Mesothelial cell of epicardium (in vitro differentiated cells): ENCODE measurements at places on chromosomes 16 and 17.

- DNase-seq = peak; percentile 84
These were observed 26.4 kb downstream of the USP10 start for GRCh38 chr16:84726079-84726668.

DNA sequence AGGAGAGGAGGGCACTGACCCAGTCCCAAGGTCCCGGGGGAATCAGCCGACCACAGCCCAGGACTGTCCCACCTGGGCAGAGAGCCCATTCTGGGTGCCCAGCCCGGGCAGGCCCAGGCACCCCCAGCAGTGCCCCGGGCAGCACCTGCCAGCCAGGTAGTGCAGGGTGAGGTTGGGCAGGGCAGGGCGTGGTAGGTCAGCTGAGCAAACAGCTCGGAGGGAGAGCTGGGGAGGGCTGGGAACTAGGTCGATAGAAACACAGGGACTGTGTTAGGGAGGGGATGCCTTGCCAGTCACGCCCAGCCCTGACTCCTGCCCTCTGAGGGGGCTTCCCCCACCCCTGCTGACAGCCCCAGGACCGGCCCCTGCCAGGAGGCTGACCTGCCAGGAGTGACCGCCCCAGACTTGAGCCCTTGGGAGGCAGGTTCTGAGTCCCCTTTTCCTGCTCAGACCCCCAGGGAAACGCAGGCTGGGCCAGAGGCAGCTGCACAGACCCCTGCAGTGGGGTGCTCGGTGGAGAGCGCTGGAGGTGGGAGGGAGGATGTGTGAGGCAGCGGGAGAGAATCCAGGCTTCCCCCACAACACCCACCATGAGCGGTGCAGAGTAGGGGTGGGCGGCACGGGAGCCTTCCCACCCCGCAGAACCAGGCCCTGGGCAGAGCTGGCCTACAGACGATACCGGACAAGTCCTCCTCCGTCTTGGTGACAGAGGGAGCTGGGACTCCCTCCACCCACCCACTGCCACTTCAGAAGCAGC lies 4.7 kb downstream of the HS3ST6 start:
- DNase-seq = no peak

DNA sequence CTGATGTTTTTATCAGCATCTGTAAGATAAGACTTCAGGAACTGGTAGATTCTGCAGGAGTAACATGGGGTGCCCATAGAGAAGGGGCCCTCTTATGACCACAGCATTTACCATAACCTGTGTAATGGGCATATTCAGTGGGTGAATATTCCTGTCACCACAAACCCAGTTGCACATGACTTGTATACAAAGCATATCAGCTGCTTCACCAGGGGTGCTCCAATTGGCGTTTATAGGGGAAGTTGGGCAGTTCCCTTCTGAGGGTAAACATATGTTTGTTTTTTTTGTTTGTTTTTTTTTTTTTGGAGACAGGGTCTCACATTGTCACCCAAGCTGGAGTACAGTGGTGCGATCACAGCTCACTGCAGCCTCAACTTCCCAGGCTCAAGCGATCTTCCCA lies 11.5 kb upstream of the ZG16 start:
- no peak for DNase-seq

GRCh38 chr17:58575511-58575910 lies 61.1 kb upstream of the MTMR4 start:
- DNase-seq = no peak

GRCh38 chr17:79781736-79782575 lies 4.0 kb downstream of the CBX2 start:
- no peak for DNase-seq

DNA sequence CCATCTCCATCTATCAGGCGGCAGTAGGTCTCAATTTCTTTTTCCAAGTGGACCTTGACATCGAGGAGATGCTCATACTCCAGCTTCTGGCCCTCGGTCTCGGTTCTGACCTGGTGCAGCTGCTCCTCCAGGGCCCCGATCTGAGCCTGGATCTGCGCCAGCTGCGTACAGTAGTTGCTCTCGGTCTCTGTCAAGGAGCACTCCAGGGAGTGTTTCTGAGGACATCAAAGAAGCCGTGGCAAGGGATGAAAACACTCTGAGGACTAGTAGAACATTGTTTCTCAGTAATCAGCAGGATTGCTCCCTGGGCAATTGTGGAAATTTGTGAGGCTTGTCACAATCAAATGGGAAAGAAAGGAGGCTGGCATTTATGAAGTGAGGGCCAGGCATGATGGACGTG lies 5.9 kb downstream of the KRT28 start:
- no peak for DNase-seq

DNA sequence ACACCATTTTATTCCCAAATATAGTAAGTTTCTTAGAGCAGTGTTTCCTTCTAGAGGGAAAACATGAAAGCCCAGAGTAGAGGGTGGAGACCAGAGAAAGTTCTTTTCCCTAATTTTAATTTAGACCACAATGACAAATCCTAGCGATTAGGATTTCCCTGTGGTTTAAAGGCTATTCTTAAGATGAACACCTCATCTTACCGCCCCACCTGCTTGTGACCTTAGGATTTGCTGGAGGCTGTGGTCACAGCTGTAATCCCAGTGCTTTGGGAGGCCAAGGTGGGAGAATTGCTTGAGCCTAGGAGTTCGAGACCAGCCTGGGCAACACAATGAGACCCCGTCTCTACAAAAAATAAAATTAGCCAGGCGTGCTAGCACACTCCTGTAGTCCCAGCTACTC lies 51.1 kb downstream of the GPRC5B start:
- no peak for DNase-seq

GRCh38 chr17:9890124-9890523 lies 14.9 kb downstream of the RCVRN start:
- no peak for DNase-seq

DNA sequence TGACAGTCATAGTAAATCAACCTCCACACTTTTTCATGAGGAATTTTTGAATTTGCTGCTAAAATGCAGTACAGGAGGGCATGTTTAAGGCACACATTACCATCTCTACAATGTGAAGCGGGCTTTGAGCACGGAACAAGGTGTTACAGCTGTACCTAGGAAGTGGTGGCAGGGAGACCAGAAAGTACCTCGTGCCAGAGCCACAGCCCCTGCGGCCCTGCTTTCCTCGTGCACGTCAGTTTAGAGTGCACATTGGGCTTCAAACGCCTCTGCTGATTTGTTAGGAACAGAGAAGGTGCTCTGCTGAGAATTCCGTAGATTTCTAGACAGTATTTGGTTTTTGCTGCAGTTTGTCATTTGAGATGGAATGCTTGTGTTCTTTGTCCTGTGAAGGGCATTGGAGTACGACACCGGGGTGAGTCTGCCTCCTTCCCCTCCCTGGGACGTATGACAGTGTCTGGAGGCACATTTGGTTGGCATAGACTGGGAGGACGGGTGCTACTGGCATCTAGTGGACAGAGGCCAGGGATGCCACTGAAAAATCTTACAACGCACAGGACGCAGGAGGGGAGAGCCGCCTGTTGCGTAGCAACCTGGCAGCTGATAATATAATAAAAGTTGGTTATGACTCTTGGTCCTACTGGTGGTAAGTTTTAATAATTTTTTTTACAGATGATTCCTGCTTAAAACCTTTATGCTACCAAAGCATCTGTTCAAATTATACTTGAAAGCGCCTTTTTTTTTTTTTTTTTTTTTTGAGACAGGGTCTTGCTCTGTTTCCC lies 9.1 kb downstream of the FOXK2 start:
- DNase-seq = no peak

DNA sequence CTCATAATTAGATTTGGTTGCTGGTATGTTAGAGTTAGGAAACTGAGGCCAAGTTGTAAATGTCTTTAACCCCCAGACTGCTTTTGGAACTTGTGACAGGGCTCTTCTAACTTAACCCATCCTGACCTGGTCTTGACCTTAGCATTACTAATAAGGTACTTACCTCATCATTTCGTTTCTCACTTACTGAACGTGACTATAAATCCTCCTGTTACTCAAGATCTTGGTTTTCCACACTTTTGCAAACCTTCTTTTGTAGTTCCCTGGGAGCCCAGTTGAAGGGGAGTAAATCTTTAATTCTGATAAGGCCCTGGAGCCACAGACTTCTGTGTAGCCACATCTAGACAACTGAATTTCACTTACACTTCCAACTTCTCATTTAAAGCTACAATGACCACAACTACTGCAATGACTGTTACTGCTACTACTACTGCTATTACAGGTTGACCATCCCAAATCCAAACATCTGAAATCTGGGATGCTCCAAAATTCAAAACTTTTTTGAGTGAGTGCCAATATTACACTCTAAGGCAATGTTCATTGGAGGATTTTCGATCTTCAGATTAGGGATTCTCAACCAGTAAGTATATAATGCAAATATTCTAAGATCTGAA lies 248.8 kb upstream of the TBX2 start:
- no peak for DNase-seq

DNA sequence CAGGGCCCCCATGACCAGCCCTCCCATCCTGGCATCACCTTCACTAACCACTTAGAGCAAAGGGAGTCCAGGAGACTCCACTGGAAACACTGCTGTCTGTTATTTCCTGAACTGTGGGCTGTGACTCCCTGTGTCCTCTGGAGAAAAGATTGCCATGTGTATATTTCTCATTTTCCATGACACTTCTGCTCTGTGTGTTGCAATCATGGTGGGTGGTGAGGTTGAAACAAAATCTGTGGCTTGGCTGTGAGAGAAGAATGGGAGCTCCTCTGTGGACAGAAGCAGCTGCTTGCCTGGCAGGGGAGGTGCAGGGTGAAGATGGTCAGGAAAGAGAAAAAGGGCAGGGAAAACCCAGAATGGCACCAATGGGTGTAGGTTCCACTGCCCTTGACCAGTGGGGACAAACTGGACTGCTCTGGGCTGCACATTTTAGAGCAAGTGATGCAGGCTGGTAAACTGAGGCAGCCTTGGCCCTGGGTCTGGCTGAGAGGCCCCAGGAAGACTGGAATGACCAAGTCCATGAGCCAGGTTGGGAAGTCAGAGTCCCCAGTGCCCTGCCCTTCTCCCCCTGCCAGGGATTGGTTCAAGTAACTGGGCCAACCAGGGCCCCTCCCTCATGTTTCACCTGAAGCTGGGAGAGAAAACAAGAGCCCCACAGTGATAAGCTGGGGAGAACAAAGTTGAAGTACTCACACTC lies 314.3 kb downstream of the C16orf95 start:
- no peak for DNase-seq

GRCh38 chr17:2122641-2123302 lies 67.9 kb downstream of the HIC1 start:
- no peak for DNase-seq

DNA sequence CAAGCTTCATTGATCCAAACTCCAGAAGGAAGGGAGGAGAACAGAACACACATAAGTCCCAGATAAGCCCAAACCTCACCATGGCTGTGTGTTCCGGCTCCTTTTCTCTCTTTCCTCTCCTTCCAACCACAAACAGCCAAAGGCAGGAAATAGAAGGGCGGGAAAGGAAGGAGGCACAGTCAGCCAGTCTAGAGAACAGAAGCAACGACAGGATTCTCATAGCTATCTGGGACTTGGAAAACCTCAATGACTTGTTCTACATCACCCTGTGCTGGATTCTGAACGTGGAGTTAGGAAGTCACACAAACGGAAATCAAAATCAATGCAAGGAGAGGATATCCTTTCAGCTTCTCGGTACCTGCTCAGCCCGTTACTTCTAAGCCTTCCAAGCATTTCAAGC lies 9.0 kb downstream of the CRK start:
- DNase-seq = no peak

- no peak for DNase-seq
These were observed 38.5 kb downstream of the MSI2 start for GRCh38 chr17:57294629-57295501.

DNA sequence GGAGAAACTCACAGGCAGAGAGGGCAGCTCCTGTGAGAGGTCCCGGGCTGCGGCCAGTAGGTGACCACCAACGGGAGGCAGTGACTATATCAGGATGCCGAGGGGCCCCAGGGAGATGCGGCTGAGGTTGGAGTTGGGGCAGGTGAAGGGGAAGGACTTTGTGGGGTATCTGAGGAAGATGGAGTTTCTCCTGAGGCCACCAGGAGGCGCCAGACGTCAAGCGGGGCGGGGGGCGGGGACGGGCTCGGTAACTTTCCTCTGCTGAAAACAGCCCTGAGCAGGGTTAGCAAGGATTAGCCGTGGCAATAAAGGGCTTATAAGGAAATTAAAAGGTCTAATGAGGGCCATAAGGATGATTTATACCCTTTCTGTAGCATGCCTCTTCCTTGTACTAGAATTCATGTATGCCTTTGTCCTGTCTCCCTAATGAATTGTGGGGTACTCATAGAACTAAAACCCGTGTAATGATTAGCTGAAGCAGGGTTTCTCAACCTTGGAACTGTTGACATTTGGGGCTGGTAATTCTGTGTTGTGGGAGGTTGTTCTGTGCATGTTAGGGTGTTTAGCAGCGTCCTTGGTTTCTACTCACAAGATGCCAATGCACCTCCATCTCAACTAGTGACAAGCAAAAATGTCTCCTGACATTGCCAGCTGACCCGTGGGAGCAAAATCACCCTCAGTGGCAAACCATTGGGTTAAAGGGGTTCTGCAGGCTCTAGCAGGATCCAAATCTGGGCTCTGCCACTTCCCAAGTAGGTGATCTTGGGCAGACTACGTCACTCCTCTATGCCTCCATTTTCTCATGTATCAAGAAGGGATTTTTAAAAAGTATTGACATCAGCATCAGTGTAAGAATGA lies 74.8 kb upstream of the GRIN2A start:
- DNase-seq = peak; percentile 47

DNA sequence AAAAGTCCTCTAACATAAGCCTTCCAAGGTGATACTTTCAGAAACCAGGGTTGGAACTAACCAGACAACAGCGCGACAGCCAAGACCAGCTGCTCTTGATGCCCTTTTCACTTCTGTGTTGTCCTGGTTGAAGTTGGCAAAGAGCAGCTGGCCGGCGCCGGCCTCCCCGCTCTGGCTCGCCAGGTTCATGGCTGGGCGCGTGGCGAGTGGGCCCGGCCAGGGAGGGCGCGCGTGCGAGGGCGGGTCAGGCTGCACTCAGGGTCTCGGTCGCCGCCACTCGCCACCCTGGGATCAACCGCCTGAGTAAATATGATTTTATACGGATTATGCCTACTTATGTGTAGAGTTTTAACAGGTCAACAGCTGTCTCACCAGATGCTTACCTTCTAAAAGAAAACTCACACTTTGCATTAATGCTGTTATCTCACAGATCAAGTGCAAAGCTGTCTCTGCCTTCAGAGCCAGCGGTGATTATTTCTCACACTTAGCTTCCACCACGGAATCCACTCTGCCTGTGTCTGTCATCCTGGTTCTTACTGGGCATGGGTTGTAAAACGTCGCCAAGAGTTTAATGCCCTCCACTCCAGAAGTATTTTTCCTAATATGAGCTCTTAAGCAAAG lies 13.5 kb downstream of the KCTD2 start:
- DNase-seq = no peak

- DNase-seq = no peak
These were observed 64.0 kb downstream of the DYNLRB2 start for GRCh38 chr16:80604600-80605355.

- DNase-seq = no peak
These were observed 48.7 kb downstream of the TEX14 start for GRCh38 chr17:58643147-58643546.

- no peak for DNase-seq
These were observed 67.0 kb downstream of the MPRIP start for GRCh38 chr17:17109256-17109655.
